EH (cell line): ENCODE measurements at places on chromosomes 12 and 14.
A peak's percentile ranks its signal among the peaks of the same experiment; 100 is the strongest.

DNA sequence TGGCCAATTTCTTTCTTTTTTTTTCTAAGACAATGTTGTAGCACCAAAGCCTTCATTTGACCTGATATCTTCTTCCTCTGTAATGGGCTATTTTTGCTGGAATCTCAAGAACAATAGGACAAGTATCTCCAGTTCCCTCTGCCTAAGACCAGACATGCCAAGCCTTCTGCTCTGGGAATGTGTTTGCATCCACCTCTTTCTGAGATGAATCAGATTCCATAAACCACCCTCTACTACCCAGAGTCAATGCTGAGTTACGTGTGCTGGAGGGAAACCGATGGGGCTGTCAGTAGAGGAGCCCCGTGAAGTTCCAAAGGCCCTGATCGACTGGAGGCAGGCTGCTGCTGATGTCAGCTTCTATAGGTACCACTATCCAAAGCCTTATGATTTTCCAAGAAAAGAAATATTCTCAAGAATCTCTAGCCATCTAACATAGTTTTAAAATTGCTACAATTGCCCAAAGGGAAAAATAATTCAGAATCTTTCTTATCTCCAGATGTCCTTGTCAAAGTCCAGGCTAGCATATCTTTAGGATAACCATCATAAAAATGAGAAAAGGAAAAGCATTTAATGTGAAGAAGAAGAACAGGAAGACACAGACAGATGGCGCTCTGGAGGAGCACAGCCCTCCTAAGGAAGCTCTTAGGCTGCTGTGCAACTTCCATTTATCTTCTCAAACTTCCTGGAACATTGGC lies 101.9 kb downstream of the SLC8A3 start:
- peak; percentile 54 for DNase-seq

DNA sequence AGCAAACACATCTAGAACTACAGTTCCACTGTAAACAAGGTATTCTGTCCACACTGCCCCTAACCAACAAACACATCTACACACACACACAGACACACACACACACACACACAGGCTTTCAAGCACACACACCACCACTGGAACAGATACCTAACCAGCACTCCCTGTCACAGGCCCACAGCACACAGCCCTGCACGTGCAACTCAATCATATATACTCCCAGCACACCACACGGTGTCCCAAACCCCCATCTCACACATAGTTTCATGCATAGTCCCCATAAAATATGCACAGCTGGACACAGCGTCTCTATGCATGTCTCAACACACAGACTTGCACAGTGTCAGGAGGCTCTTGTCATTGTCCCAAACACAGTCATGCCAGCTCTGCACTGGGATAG lies 27.6 kb downstream of the KRT8 start:
- DNase-seq, result no peak

- no peak for DNase-seq
Observed at GRCh38 chr12:83769151-83769550, 1082.4 kb downstream of the TMTC2 start.

DNA sequence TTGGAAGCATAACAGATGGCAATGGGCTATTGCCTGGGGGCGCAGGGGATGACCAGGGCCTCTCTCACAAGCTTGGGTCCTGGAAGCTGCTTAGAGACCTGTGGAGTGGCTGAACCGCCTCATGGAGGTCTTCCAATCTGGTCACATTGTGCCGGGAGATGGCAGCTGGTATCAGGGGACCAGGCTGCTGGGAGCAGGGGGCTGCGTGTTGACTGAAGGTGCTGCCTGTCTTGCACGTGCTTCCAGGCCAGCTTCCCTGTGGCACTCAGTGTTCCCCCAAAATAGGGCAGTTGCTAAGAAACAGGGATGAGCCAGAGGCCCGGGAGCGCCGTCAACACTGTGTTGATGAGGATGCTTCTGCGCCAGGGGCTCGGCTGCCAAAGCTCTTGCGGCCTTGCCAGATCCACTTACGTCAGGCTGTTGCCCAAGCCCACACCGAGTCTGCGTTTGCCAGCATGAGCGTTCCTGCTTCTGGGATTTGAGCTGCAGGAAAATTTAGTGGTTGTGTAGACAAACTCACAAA lies 39.8 kb downstream of the ELK3 start:
- DNase-seq, result peak; percentile 88

GRCh38 chr14:56061051-56061450 lies 57.2 kb upstream of the PELI2 start:
- DNase-seq, result no peak

GRCh38 chr12:123655420-123655819 lies 15.5 kb upstream of the TCTN2 start:
- DNase-seq, result no peak

DNA sequence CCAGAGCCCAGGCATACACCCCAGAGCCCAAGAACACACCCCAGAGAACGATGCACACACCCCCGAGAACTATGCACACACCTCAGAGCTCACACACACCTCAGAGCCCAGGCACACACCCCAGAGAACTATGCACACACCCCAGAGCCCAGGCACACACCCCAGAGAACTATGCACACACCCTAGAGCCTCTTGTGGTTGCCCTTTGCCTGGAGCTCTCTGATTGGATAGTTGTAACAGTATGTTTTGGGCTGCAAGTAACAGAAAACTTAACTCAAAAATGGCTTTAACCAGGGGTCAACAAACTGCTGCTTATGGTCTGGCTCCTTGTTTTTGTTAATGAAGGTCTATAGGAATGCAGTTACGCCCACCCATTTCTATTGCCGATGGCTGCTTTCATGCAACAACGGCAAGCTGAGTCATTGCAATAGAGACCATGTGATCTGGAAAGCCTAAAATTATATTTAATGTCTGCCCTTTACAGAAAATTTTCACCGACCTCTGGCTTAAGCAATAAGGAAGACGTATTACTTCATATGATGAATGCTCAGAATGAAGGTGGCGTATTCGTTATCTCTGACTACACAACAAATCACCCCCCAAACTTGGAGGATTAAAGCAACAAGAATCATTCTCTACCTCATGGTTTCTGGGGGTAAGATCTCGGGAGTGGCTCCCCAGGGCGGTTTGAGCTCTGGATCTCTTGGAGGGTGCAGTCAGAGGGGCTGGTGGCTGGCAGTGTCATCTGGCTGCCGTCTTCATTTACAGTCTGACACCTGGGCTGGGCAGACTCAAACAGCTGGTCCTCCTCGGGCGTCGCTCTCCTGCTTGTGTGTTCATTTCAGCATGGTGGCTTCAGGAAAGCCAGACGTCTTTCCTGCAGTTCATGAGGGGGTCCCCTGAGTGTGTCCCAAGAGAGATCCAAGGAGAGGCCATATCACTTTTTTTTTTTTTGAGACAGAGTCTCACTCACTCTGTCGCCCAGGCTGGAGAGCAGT lies 66.3 kb upstream of the NCOR2 start:
- peak; percentile 21 for DNase-seq

DNA sequence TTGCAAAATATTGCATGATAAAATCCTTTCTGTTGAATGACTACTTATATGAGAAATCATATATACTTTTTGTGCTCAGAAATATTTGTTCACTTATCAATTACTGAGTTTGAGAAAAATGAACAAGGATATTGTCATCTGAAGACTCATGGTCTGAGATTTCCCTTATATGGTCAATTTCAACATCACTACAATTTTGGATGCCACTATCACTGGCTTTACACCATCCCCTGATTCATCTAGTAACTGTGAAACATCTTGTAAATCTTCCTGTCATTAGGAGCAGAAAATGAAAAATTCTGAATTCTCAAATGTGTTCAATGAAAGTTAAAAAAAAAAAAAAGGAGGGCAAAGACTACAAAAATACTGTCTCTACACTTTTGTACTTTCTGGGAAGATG lies 21.8 kb upstream of the GXYLT1 start:
- peak; percentile 66 for DNase-seq

DNA sequence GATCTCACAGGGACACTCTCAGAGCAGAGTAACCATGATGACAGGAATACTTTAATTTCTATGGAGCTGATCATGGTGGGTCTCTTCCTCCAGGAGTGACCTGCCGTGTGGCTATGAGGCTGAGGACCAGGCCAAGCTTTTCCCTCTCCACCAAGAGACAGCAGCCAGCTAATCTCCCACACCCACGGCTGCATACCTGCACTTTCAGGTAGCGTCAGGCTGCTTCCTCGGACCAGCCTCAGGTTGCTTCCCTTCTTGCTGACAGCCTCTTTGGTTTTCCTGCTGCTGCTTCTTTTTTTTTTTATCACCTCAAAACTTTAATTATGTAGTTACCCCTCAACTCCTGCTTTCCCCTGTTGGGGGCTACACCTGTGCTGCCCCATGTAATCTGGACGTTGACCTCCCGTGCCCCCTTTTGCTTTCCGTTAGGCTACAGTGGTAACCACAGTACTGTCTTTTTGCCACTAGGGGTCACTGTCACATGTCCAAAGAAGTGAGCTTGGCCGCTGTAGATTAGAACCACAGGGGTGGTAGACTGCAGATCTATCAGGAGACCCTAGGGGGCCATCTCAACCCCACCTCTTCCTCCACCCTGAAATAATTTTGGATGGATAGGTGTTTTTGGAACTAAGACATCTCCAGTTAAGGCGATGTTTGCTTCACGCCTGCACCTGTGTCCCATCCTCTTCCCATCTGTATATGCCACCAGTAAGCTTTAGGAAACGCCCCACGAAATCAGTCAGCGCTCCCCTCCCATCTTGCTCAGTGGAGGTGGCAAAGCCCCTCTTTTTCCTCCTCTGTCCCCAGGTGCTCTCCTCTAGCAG lies 7.8 kb upstream of the PIP4K2C start:
- DNase-seq, result peak; percentile 81

- DNase-seq, result no peak
Observed at GRCh38 chr12:67633024-67633610, 15.4 kb upstream of the DYRK2 start.

GRCh38 chr14:93033983-93034670 lies 81.6 kb downstream of the ITPK1 start:
- DNase-seq, result no peak

- DNase-seq, result no peak
Observed at GRCh38 chr12:4849795-4850345, 59.8 kb upstream of the KCNA1 start.

- no peak for DNase-seq
Observed at GRCh38 chr12:11397366-11397765, 2.0 kb upstream of the PRB2 start.

GRCh38 chr14:35385042-35385839 lies 19.3 kb downstream of the NFKBIA start:
- peak; percentile 99 for DNase-seq

GRCh38 chr12:75728826-75729225 lies 217.4 kb upstream of the KRR1 start:
- DNase-seq, result no peak

- DNase-seq, result peak; percentile 69
Observed at GRCh38 chr14:79328863-79329262, 882.4 kb downstream of the DIO2 start.

- DNase-seq, result no peak
Observed at GRCh38 chr12:128455851-128456250, 188.9 kb downstream of the TMEM132C start.

DNA sequence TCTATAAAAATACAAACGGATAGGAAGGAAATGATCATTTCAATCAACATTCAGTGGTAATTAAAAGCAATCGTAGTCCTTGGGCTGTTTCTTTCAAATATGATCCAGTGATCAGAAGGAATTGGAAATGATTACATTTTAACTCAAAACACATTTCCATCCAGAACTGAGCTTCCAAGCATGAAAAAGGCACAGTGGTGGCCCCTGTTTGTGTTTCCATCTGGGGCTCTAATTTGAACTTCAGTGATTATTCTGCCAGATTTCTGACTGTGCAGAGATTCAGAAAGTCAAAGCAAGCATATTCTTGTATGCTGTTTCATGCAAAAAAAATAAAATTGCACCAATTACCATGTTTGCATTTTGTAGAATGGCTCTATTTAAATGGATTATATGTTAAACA lies 157.0 kb upstream of the LMNTD1 start:
- no peak for DNase-seq

GRCh38 chr12:100267603-100268281 lies 765 bp downstream of the SCYL2 start:
- DNase-seq, result peak; percentile 52

GRCh38 chr14:63633801-63634200 lies 7.9 kb downstream of the WDR89 start:
- DNase-seq, result no peak

GRCh38 chr14:35480119-35480769 lies 53.7 kb upstream of the INSM2 start:
- peak; percentile 2 for DNase-seq

DNA sequence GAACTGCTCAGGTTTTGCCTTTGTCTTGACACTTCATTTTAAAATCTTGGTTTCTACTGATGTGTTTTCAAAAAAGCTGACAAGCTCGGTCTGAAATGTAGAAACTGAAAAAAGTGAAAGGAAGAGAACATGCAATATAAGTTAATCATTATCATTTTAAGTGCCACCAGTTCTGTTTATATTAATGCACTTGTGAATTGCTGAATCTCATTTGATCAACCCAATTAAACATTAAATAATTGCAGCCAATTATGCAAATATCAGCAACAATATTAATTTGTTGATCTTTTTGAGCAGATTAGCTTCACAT lies 133.8 kb downstream of the BCAT1 start:
- no peak for DNase-seq

DNA sequence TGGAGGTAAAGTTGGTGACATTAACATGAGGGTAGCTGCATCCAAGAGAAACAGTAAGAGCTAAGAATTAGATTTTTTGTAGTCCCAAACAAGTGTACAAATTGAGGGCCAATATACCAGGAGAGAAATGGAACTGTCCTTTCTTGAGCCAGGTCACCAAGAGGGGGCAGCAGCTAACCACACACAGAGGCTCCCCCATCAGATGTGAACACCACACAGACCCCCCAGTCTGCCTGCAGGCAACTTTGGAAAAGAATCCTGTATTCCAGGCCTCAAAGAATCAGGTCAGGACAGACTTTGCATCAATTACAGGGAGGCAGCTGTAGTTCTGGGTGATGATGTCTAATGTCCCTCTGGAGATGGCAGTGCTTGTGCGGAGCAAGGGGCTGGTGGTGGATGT lies 77.9 kb downstream of the SPTB start:
- DNase-seq, result peak; percentile 60

DNA sequence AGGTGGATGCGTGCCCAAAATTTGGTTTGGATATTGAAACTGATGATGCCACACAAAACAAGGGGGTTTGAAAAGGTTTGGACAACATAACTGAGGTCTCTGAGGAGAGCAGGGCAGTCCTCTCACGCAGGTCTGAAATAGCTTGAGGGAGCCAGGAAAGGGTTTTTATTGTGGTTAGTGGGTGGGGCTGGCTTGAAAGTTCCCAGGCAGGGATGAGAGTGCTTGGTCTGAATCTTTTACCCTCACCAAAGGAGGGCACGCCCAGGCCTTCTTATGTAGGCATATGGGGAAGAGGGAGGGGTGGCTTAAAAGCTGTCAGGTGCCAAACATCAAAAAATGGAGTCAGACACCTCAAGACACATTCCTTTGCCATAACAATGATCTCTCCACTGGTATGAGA lies 493.1 kb upstream of the CCDC196 start:
- no peak for DNase-seq
